Stimulated activated CD4-positive, alpha-beta T cell treated with anti-CD3 and anti-CD28 coated beads, Interleukin-1b, Interleukin-23, amount 100 ng/mL, for 48 hours (primary cell): ENCODE measurements at places on chromosomes 3 and 15.

DNA sequence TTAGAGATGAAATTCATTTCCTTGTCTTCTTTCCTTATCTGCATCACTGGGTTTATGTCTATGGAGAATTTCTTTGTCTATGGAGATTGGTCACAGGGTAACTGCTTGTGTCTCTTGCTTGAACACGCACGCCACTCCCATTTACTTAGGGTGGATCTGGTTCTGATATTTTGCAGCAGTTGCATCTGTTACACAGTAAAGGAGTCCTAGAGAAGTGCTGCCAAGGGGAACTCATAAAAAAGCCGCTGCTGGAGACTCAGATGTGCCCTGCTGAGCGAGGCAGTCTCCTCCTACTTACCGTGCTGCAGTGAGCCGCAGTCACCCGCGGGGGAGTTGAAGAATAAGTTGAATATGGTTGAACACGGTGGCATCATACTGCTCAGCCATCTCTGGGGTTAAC is 105.2 kb upstream of the KLHL25 start:
- DNase-seq, result no peak

GRCh38 chr3:13587442-13587841 is 38.5 kb downstream of the FBLN2 start:
- no peak for DNase-seq

- no peak for DNase-seq
These were observed 70.1 kb upstream of the SGO1 start for GRCh38 chr3:20256144-20256543.

- DNase-seq, result no peak
These were observed 1.3 kb downstream of the ARHGEF26 start for GRCh38 chr3:154122552-154122911.

- DNase-seq, result no peak
These were observed 75.8 kb downstream of the STXBP5L start for GRCh38 chr3:120983841-120984240.

GRCh38 chr3:43675593-43675992 is 15.1 kb upstream of the ABHD5 start:
- DNase-seq, result no peak

GRCh38 chr3:193852901-193853300 is 259.9 kb downstream of the OPA1 start:
- DNase-seq, result no peak

DNA sequence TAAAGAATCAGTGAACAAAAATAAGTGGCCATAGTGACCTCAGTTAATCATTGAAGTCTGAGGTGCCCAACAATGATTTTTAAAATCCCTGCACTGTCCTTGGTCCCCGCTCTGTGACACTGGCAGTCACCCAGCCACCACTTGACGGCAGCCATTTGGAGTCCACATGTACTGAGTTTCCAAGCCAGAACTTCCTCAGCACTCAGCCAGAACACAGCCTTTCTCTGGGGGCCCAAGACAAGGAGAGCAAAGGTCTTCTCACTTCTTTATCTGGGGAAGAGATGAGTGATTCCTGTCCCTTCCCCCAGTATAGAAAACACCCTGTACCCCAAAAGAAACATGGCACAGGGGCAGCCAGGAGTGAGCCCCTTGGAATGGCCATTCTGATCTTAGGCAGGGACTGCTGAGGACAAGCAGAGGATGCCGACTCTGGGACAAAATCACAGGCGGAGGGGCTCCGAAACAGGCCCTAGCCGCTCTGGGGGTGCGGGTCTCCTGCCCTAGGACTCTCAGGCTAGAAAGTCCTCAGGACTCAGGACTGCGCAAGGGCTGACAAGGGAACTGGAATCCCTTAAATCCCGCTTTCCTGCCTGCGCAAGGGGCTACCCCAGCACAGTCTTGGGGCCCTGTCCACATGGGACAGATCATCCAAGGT is 12.8 kb downstream of the PAK6 start:
- no peak for DNase-seq

GRCh38 chr3:127233371-127233770 is 40.4 kb downstream of the PRR23E start:
- no peak for DNase-seq
